ENCODE measurements at places on chromosomes 11 and 22.

DNA sequence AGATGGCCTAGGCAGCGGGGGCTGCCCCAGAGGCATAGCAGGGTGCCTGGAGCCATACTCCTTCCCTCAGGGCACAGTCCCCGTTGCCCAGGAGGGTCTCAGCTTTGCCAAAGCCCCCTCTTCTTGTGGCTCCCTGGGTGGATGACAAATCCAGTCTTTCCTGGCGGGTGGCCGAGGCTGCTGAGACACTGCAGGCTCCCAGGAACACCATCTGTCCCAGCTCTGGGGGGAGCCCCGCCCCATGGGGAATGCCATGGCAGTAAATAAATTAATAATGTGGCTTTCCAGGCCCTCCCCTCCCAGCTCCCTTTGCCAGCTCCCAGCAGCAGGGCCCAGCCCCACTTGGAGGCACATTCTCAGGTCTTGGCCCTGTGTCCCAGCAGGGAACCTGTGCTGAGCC lies 45.0 kb downstream of the PDE2A start:
- no peak for DNase-seq

DNA sequence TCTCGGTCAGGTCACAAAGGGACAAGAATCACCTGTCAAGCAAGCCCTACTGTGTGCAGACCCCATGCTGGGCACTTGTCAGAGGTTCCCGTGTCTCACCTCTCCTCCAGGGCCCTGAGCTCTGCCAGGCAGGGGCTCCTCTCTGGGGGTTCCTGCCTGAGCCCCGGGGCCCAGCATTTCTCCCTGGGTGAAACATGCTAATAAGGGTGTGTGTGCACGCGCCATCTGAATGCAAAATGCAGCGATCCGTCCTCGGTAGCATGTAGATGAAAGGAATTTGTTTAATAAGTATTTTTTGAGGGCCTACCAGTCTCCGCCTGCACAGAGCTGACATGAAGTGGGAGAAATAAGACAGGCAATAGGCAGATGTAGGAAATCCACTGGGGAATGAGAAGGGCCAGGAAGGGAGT lies 5.8 kb downstream of the ELFN2 start:
- DNase-seq: no peak

DNA sequence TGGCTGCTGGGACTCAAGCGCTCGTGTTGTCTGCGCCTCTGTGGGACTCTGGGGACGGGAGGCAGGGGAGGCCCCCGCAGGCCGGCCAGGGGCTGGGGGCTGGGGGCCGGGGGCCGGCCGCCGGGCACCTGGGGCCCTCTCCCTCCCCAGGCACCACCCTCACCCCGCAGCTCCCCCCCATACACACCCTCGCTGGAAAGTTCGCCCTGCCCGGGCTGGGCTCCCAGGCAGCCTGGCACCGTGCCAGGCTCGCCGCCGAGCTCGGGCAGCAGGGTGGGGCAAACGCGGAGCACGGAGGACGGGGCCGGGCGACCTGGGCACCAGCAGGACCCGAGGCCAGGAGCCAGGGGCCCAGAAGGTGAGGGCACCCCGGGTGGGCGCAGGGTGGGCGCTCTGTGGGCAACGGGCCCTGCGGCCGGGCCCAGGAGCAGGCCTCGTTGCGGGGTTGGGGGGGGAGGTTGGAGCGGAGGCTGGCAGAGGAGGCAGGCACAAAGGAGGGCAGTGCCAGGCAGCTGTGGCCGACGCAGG lies 76.7 kb upstream of the WNT7B start:
- peak; percentile 43 for DNase-seq

GRCh38 chr11:14249121-14249963 lies 109.6 kb downstream of the RRAS2 start:
- DNase-seq: peak; percentile 36

DNA sequence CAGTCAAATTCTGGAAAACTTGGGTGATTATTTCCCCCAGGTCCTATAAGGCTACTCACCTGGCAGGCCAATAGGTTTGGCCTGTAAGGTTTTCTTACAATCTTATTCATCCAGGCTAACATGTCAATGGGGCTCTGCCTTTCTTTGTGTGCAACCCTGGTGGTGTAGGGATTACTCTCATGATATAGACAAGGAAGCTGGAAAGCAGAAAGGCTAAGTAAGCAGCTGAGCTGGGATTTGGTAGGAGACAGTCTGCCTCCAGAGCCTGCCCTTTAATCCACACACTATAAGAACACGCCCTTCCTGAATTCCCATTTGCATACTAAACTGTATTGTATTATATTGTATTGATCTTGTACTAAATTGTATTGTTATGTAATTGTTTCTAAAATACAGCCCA lies 373.3 kb upstream of the CCDC90B start:
- no peak for DNase-seq

DNA sequence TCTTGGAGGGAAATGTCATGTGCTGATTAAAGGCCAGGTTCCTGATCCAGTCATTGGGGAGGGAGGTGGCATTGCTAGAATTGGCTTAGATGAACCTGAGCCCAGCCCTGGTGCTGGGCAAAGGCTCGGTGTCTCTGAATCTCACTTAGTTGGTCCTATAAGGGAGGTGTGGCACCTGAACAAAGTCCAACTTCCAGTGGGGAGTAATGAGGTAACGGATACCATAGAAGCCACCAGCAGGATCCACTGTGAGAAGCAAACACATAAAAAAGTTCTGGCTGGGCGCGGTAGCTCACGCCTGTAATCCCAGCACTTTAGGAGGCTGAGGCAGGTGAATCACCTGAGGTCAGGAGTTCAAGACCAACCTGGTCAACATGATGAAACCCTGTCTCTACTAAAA lies 26.6 kb downstream of the PRDM11 start:
- DNase-seq: no peak

- DNase-seq: no peak
Observed at GRCh38 chr22:47296405-47297260, 534.2 kb downstream of the TBC1D22A start.
